ENCODE measurements at places on chromosomes 7 and 10. TPM values are rescaled to one million over a fixed set of nuclear protein-coding genes. Genes with fewer than 3 reads are reported as not detected.

- DNase-seq = no peak
These were observed 722.2 kb downstream of the PARD3 start for GRCh38 chr10:34092891-34093290.

- DNase-seq = no peak
These were observed 21.0 kb upstream of the LRRC17 start for GRCh38 chr7:102891693-102892261.

- DNase-seq = no peak
These were observed 350.4 kb downstream of the RPS24 start for GRCh38 chr10:78384049-78384431.

DNA sequence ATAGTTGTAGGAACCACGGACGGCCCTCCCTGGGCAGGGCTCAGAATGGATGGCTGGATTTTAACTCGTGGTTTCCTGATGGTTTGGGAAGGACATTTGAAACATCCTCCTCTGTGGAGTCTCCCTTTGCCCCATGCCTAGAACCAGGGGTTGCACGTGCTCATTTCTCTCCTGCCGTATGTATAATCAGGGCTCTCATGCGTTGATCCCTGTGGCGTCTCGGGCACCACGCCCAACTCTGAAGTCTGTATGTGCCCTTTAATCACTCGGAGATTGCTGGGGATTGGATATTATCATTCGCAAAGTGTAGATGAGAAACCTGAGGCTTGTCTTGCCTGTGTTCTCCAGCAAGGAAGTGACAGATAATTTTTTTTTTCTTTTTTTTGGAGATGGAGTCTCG lies 257.1 kb downstream of the CAMK1D start:
- DNase-seq = no peak

GRCh38 chr7:37353949-37354655 lies 94.6 kb downstream of the ELMO1 start:
- no peak for DNase-seq

MARVELD1 gene
- 3.0 TPM for total RNA-seq

GRCh38 chr7:138359870-138360559 lies 100.0 kb upstream of the TRIM24 start:
- no peak for DNase-seq

LRGUK gene
- total RNA-seq = 0.18 TPM

- DNase-seq = peak; percentile 59
These were observed at the start of gene ZPBP for GRCh38 chr7:50092579-50093491. Gene ZPBP, minus strand, starts transcription at chr7:50093246. Its CDS starts 52 bp downstream, at chr7:50093194.

C10orf71 gene
- not detected for total RNA-seq

CLDN4 gene
- total RNA-seq = 0.12 TPM

GRCh38 chr7:47577321-47577919 lies 4.5 kb downstream of the TNS3 start:
- no peak for DNase-seq

DNA sequence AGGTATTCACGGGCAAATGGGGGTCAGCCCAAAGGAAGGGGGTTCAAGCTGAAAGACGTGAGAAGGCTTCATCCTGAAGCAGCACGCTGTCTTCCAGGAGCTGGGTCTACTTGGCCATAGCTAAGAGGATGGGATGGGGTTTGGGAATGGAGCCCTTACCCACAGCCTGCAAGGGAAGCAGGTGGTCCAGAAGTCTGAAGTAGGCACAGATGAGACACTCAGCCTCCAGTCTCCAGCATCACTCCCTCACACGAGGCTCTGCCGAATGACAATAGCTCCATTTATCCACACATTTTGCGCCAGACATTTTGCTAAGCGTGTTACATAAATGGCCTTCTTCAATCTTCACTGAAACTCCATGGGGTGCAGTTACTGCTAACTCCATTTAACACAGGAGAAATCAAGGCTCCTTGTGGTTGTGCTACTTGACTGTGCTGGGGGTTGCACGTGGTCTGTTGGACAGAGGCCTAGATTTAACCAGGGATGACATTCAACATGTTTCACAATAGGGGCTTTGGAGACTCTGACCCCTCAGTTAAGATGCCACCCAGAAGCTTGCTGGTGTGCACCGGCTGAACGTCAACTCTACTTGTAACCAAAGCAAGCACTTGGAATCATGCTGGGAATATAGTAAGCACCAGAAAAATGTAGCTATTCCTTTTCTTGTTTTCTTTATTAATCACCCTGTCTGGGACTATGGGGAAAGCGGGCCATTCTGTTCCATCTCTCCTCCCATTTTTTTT lies 85.3 kb downstream of the FAM241B start:
- DNase-seq = no peak

DNA sequence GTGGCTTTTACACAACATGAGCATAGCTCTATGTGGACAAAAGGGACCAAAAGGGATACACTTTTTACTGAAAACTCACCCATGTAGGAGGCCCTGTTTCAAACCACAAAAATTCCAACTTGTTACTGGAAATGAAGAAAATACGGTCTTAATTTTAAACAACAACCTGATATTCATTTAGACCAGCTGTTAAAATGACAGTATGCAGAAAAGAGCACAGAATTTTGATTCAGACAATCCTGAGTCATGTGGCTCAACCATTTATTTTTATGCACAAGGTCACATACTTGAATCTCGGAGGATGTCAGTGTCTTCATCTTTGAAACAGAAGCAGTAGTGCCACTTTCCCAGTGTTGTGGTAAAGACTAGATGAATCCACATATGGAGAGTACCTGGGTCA lies 426.5 kb upstream of the NFE2L3 start:
- DNase-seq = no peak

AGAP5 gene
- 9.8 TPM for total RNA-seq

GRCh38 chr10:80253266-80253962 lies 36.0 kb downstream of the MAT1A start:
- DNase-seq = peak; percentile 76

- DNase-seq = no peak
These were observed 22.4 kb upstream of the LRRC17 start for GRCh38 chr7:102890292-102890970.

HELLS gene
- 152 TPM for total RNA-seq

EPHA1 gene
- total RNA-seq = 1.6 TPM

GRCh38 chr10:61897671-61898434 lies 3.6 kb upstream of the ARID5B start:
- DNase-seq = no peak

DNA sequence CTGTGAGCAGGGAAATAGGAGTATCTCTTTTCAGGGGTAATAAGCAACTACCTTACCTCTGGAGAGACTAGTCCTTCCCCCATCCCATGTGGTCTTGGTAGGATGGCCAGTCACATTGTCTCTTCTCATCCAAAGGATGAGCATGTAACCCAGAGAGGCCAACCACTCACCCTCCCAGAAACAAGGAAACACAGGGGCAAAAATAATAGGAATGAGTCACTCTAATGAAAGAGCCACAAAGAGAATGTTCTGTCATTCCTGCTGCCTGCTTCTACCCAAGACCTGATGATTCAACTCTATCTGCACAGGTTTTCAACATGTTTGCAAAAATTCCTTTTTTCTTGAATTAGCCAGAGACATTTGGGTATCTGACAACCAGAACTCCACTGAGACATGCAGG lies 99.3 kb upstream of the NFE2L3 start:
- no peak for DNase-seq

DNA sequence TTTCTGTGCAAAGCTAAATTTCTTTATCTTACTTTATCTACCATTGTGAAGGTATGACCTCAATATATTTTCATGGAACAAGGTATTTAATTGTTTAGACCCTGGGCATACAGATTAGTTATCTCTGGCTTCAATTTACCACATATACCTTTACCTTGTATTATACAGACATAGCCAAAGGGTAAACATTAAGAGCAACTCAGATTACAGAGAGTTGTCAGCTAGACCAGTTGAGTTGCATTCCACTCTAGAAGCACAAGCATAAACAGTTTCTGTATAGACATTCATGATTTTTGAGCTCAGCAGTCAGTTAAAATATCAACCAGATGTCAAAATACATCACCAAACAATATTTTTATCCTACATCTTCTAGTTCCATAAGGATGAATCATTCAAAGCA lies 857.3 kb upstream of the ZWINT start:
- DNase-seq = no peak

AKR1B15 gene
- total RNA-seq = not detected

- no peak for DNase-seq
These were observed 17.2 kb upstream of the PSAP start for GRCh38 chr10:71868192-71868697.

GRCh38 chr10:79400146-79401004 lies 45.0 kb downstream of the ZCCHC24 start:
- DNase-seq = peak; percentile 71

DNA sequence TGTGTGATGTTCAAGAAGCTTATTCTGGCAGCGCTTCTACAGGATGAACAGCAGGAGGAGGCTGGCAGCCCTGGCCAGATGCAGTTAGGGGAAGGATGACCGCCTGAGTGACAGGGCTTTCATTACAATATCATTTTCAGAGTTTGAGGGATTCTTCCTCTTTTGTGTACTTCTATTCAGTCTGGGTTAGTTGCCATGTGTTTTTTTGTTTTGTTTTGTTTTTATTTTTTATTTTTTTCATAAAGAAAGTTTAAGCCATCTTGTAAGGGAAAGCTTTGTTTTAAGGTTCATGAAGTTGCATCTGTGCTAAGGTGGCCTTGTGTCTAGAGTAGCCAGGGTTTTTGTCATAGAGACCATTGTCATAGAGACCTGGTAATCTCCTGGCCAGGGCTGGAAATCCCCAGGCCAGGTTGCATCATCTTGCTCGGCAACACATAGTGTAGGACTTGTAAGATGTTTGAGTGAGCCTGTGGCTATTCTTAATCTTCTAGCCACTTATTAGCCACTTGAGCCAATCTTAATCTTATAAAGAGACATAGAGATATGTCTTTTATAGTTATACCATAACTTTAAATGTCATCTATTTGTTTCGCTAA lies 230.5 kb upstream of the TMEM229A start:
- DNase-seq = no peak

TFPI2 gene
- 0.30 TPM for total RNA-seq

KLF14 gene
- not detected for total RNA-seq

DNA sequence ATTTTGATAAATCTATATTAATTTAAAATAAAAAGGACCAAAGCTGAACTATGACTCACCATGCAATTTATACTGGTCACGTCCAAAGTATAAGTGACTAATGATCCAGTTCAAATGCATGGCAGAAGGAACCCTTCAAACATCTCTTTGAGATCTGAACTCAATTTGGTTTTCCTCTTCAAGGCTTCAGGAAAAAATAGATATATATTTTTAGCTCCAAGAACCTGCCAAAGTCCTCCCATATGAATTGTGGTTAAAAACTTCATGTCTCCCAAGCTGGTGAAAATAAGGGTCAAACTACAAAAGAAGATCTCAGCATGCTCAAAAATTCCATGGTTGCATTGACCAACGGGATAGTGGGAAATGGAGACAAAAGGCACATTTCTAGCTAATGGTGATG lies 34.6 kb upstream of the PDE1C start:
- DNase-seq = no peak

PNLIPRP1 gene
- total RNA-seq = not detected

WIPF3 gene
- not detected for total RNA-seq

- DNase-seq = no peak
These were observed 123.0 kb upstream of the TNRC18 start for GRCh38 chr7:5546626-5547025.

MMD2 gene
- not detected for total RNA-seq

ADAM12 gene
- 0.67 TPM for total RNA-seq

DNA sequence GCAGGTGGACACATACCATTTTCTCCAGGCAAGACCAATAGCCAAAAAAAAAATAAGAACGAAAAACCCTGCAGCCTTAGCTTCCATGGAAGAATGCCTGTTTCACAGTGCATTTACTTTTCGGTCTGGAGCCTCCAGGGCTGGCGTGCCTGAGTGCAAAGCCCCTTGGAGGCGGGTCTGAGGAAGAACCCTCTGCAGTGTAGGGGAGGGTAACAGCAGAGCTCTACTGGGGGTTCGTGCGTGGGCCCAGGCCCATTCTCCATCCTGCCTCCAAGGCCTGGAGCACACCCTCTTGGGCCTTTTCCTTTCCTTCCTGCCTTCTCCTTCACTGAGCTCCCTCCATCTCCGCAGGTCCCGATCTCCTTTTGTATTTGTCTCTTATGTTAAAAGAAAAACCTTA lies 172.3 kb upstream of the GLI3 start:
- DNase-seq = no peak

SFTPA1 gene
- total RNA-seq = not detected

GPRIN2 gene
- not detected for total RNA-seq

GCK gene
- total RNA-seq = 0.23 TPM

DNA sequence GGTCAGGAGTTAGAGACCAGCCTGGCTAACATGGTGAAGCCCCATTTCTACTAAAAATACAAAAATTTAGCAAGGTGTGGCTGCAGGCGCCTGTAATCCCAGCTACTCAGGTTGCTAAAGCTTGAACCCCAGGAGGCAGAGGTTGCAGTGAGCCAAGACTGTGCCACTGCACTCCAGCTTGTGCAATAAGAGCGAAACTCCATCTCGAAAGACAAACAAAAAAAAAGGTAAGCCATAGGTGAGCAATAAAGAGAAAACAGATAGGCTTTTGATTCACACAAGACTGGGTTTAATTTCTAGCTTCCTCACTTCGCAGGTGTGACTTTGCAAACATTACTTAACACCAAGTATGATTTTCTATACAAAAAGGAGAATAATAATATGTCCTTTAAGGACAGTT lies 72.3 kb upstream of the ACBD5 start:
- no peak for DNase-seq

DNA sequence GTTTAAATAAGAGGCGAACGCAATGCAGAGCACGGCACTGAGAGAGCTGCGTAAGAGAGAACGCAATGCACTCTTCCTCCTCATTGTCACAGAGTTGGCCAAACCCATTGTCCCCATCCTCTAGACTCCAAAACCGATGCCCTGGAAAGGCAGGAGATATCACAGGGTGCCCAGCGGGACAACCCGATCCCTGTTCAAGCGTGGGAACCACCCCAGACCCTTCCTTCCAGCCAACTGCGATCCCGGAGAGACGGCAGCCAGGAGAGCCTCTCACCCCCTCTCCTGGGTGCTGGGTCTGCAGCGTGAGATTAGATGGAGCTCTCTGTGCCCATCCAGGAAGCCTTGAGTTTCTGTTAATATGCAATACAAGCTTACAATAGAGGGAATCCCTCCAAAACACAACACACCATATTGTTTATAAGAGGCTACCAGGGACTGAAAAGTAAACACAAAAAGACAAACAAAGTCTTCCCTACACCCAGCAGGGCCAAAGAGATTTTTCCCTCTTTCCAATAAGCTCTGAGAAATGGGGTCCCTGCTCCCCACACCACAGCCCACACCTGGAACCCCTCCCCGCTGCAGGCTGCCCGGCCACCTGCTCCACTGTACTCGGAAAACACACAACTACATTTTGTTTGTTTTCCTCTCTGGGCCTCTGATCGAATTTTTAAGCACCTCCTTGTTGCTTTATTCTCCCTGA lies 187.6 kb downstream of the ADARB2 start:
- DNase-seq = no peak

RAPGEF5 gene
- total RNA-seq = 0.66 TPM

SFRP5 gene
- not detected for total RNA-seq

DNA sequence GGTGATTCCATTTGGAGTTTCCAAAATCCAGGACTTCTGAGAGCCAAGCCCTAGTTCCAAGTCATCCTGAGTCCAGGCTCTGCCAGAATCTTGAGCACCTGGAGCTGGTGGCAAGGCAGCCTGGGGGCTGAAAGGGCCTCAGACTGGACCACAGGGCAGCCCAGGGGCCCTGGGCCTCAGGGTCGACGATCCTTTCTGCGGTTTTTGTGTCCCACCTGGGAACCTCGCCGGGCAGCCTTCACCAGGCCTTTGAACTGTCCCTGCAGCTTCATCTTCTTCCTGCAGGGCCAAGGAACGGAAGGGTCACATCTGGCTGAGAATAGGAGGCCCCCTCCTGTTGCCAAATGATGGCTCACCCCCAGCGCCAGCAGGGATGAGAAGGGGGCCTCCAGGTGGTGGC lies 22.4 kb upstream of the FRAT2 start:
- no peak for DNase-seq

CLRN3 gene
- total RNA-seq = not detected

TAS2R41 gene
- total RNA-seq = not detected

GRCh38 chr7:94632338-94633013 lies 23.5 kb downstream of the SGCE start:
- DNase-seq = no peak
